Bronchial smooth muscle cell (primary cell): ENCODE measurements at places on chromosomes 16 and 17. TPM values are rescaled to one million over a fixed set of nuclear protein-coding genes. Genes with fewer than 3 reads are reported as not detected.

The TBC1D3 gene
- not detected in 2 replicates for total RNA-seq

The UMOD gene
- not detected in 2 replicates for total RNA-seq

The CNTNAP1 gene
- 23.4 and 39.4 TPM in 2 replicates for total RNA-seq

The ZCCHC14 gene
- 9.1 and 14.0 TPM in 2 replicates for total RNA-seq

The ACBD4 gene
- total RNA-seq, result 5.8 and 7.4 TPM in 2 replicates

The TEX14 gene
- under 0.01 TPM in 2 replicates for total RNA-seq

The RPAIN gene
- 45.2 and 46.5 TPM in 2 replicates for total RNA-seq

The GRB7 gene
- total RNA-seq, result 0.16 TPM in 1 of 2 replicates, not detected in the other

The PRSS22 gene
- total RNA-seq, result not detected in 2 replicates

The HEATR9 gene
- not detected in 2 replicates for total RNA-seq

The TMEM132E gene
- total RNA-seq, result not detected in 2 replicates

The CPHXL2 gene
- not detected in 2 replicates for total RNA-seq

The CCDC40 gene
- total RNA-seq, result 3.5 TPM in 2 replicates

The CASKIN2 gene
- 3.8 and 4.9 TPM in 2 replicates for total RNA-seq

The NEUROD2 gene
- total RNA-seq, result under 0.01 TPM in 1 of 2 replicates, not detected in the other

The GPRC5C gene
- 0.52 and 1.1 TPM in 2 replicates for total RNA-seq

The KRT12 gene
- total RNA-seq, result not detected in 2 replicates

The SBK1 gene
- total RNA-seq, result not detected in 2 replicates

The OTOP2 gene
- not detected in 2 replicates for total RNA-seq

The BOLA2 gene
- 23.9 and 24.4 TPM in 2 replicates for total RNA-seq

The SPNS2 gene
- 0.09 and 0.16 TPM in 2 replicates for total RNA-seq

The IL34 gene
- total RNA-seq, result 2.4 and 3.9 TPM in 2 replicates

The MEOX1 gene
- 0.16 TPM in 1 of 2 replicates, not detected in the other for total RNA-seq

The MNT gene
- total RNA-seq, result 7.4 and 11.8 TPM in 2 replicates

The C1QTNF1 gene
- total RNA-seq, result 4.7 and 5.4 TPM in 2 replicates

The SPNS3 gene
- not detected in 2 replicates for total RNA-seq

The KRTAP16-1 gene
- total RNA-seq, result not detected in 2 replicates

The LIMD2 gene
- 2.0 and 3.3 TPM in 2 replicates for total RNA-seq

The AKAP1 gene
- total RNA-seq, result 9.8 and 14.9 TPM in 2 replicates

The XAF1 gene
- total RNA-seq, result 27.4 and 42.6 TPM in 2 replicates

The CTRB2 gene
- total RNA-seq, result not detected in 2 replicates

The PSME3 gene
- 42.0 and 50.3 TPM in 2 replicates for total RNA-seq

The MAPT gene
- total RNA-seq, result 0.32 and 0.60 TPM in 2 replicates

The SHISA9 gene
- total RNA-seq, result not detected in 2 replicates

The KRTAP4-4 gene
- not detected in 2 replicates for total RNA-seq

The NECAB2 gene
- total RNA-seq, result under 0.01 TPM in 1 of 2 replicates, not detected in the other

The TBC1D28 gene
- not detected in 2 replicates for total RNA-seq

The FADS6 gene
- total RNA-seq, result not detected in 2 replicates

The KRT39 gene
- 0.16 and 0.17 TPM in 2 replicates for total RNA-seq

The ITGB4 gene
- total RNA-seq, result under 0.01 and 0.60 TPM in 2 replicates

The RECQL5 gene
- total RNA-seq, result 20.8 and 23.8 TPM in 2 replicates

The SPATA22 gene
- total RNA-seq, result not detected in 2 replicates
